ENCODE measurements at places on chromosomes 2 and 18.

- DNase-seq = no peak
Measured at GRCh38 chr2:220708366-220708765, 863.7 kb downstream of the EPHA4 start.

- DNase-seq = no peak
Measured at GRCh38 chr2:55169359-55169758, 62.7 kb downstream of the CLHC1 start.

GRCh38 chr18:56326336-56327072 lies 311.9 kb downstream of the TXNL1 start:
- DNase-seq = no peak

- DNase-seq = no peak
Measured at GRCh38 chr2:195468771-195469170, 188.3 kb upstream of the SLC39A10 start.

GRCh38 chr2:6254441-6254840 lies 562.3 kb downstream of the SOX11 start:
- DNase-seq = no peak

DNA sequence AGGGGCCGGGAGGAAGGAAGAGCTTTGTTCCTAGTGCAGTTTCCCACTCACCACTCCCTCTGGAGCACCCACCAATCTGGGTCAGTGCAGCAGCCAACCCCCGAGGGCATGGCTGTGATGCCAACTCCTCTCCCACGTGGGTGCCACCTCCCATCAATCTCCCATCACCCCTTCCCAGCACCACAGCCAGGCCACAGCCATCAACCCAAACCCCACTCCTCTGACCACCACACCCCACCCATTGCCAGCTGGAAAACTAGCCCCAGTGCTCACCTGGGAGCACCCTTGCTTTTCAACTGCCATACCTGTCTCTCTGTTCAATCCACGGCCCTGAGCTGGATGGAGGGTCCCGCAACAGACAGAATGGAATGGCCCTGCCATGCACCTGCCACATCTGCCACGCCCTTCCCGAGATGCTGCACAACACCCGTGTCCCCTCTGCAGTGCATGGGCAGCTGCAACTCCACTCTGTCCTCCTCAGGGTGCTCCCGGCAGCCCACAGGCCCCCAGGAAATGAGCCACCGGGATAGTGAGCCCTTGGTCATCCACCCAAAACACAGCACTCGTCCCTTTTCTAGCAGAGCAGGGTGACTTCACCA lies 112.4 kb upstream of the ID2 start:
- DNase-seq = no peak

- DNase-seq = no peak
Measured at GRCh38 chr2:140349695-140350094, 1569.5 kb upstream of the NXPH2 start.

- peak; percentile 40 for DNase-seq
Measured at GRCh38 chr2:111028720-111029119, 92.0 kb upstream of the BCL2L11 start.

- no peak for DNase-seq
Measured at GRCh38 chr2:207138627-207139297, 27.0 kb downstream of the KLF7 start.

DNA sequence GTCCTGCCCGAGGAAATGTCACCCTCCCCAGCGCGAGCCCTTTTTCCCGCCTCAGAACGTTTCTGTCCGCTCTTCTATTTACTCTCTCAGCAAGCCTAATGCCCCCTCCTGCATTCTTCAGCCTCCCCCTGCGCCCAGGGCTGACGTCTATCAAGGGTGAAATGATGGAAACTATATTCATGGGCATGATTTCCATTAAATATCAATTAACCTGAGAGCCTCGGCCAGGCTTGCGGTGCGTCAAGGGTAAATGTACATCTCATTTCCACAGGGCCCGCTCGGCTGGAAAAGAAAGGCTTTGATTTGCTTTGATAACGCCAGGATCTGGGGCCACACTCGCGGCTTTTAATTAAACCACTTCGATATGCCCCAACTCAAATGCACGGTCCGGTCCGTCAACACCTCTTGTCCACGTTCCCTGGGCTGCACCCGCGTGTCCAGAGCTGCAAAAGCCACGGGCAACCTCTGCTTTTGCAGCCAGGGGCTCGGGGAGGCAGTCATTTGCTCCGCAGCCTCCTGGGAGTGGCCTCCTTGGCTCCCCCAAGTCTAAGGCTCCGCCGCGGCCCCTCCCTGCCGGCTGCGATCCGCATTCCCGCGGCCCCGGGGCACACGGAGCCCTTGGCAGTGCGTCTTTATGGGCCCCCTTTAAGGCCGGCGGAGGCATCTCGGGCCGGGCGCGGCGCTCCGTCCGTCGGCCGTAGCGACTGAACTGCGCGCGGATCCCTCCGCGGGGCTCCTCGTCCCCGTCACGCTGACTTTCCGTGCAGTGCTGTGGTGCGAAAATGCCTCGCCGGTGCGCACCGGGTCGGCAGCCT lies at the start of gene HOXD8:
HOXD8 (plus strand) TSS at position 724 of the 815 bp plus-strand sequence. CDS start 662 bp downstream, outside the sequence.
- no peak for DNase-seq

GRCh38 chr18:46028536-46028891 lies 43.5 kb downstream of the PSTPIP2 start:
- no peak for DNase-seq

GRCh38 chr2:196681510-196681909 lies 42.0 kb downstream of the CCDC150 start:
- no peak for DNase-seq

- DNase-seq = peak; percentile 71
Measured at GRCh38 chr2:46650556-46651001, 171.2 kb downstream of the TMEM247 start.

GRCh38 chr2:110848519-110849030 lies 116.2 kb downstream of the ACOXL start:
- DNase-seq = no peak

- DNase-seq = no peak
Measured at GRCh38 chr2:226308323-226308680, 491.3 kb downstream of the IRS1 start.

- no peak for DNase-seq
Measured at GRCh38 chr2:144211826-144212225, 308.1 kb downstream of the ZEB2 start.

DNA sequence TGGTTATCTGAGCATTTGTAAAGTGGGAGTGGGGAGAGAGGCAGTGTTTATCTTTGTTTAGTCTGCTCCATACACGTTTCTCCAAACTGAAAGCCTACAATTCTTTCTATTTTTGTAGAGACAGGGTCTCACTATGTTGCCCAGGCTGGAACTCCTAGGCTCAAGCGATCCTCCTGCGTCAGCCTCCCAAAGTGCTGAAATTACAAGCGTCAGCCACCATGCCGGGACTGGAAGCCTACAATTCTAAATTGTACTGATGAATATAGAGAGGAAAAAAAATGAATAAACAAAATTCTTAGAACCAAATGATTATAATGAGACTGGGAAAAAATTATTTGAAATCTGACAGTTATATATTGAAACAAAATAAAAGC lies 1.4 kb upstream of the ZFAND2B start:
- DNase-seq = no peak

DNA sequence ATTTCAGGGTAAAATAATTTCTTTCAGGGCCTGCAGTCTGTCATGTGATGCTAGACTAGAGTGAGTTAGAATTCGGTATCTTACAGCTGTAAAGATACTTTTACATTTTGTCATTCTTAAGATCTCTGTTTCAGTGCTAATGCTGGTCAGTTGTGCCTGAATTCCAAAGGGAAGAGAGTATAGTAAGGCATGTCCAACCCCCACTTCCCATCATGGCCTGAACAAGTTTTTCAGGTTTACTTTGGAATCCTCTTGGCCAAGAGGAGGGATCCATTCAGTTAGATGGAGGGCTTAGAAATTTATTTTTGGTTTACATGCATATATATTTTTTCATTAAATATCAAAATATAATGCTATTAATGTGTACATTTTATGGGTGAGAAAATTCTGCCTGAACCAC lies 596.6 kb downstream of the XIRP2 start:
- no peak for DNase-seq

All from AML-193 (cell line).